Naive B cell (primary cell): ENCODE measurements at places on chromosomes 2 and 18. TPM values are rescaled to one million over a fixed set of nuclear protein-coding genes. Genes with fewer than 3 reads are reported as not detected.

GRCh38 chr2:26099933-26100332, 66.0 kb downstream of the RAB10 start:
- H3K36me3 ChIP-seq = peaks cover 37% of the 10 kb centered on the region
- H3K4me3 ChIP-seq = no peak overlapping the region
- H3K27me3 ChIP-seq = no peaks in the 10 kb centered on the region
- no peak for DNase-seq

The CYRIA gene
- polyA plus RNA-seq = 22.1 TPM

GRCh38 chr2:97739020-97739892, 25.9 kb downstream of the ZAP70 start:
- no peaks in the 10 kb centered on the region for H3K27me3 ChIP-seq
- DNase-seq = no peak
- no peak overlapping the region for H3K27ac ChIP-seq

- H3K36me3 ChIP-seq = no peaks in the 10 kb centered on the region
- no peaks in the 10 kb centered on the region for H3K27me3 ChIP-seq
- no peak overlapping the region for H3K27ac ChIP-seq
- H3K4me3 ChIP-seq = no peak overlapping the region
Measured at GRCh38 chr2:200383380-200384110, 77.1 kb downstream of the SPATS2L start.

- peaks cover 43% of the 10 kb centered on the region for H3K4me1 ChIP-seq
- H3K27me3 ChIP-seq = no peaks in the 10 kb centered on the region
- H3K4me3 ChIP-seq = no peak overlapping the region
- peaks cover 10% of the 10 kb centered on the region for H3K36me3 ChIP-seq
- DNase-seq = no peak
Measured at GRCh38 chr2:39524756-39525635, 87.9 kb upstream of the MAP4K3 start.

The OSGEPL1 gene
- 15.0 TPM for polyA plus RNA-seq

- no peak overlapping the region for H3K27ac ChIP-seq
- no peak for DNase-seq
- H3K27me3 ChIP-seq = peaks cover 18% of the 10 kb centered on the region
- peaks cover 4% of the 10 kb centered on the region for H3K36me3 ChIP-seq
- H3K4me3 ChIP-seq = no peak overlapping the region
Measured at GRCh38 chr2:217694291-217694690, 308.5 kb downstream of the TNS1 start.

The VRK2 gene
- polyA plus RNA-seq = 44.6 TPM

The SGO2 gene
- polyA plus RNA-seq = 1.9 TPM
